ENCODE measurements at places on chromosomes 4 and X.
A peak's percentile ranks its signal among the peaks of the same experiment; 100 is the strongest.

DNA sequence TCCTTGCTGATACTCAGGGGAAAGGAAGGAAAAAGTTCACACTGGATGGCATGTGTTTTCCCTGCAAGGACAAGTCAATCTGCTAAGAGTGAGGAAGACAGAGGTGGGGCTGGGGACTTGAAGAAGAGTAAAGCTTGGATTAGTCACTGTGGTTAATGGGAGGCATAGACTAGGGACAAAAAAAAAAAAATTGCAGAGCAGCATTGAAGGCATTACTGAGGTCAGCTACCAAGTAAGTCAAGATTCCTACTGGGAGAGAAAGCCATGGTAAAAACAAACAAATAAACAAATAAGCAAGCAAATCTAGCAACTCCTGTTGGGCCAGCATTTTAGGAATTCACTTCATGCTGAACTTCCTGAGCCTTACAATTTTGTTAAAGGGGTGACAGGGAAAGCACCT is 58.2 kb upstream of the GPC4 start:
- H3K4me1 ChIP-seq, result no peaks in the 10 kb centered on the region
- H3K27ac ChIP-seq, result no peak overlapping the region
- H3K36me3 ChIP-seq, result no peaks in the 10 kb centered on the region
- no peak overlapping the region for H3K4me3 ChIP-seq

GRCh38 chr4:7598939-7599790 is 164.4 kb upstream of the PSAPL1 start:
- no peak overlapping the region for H3K4me3 ChIP-seq
- no peak overlapping the region for H3K27ac ChIP-seq
- H3K27me3 ChIP-seq, result no peaks in the 10 kb centered on the region
- no peaks in the 10 kb centered on the region for H3K4me1 ChIP-seq

DNA sequence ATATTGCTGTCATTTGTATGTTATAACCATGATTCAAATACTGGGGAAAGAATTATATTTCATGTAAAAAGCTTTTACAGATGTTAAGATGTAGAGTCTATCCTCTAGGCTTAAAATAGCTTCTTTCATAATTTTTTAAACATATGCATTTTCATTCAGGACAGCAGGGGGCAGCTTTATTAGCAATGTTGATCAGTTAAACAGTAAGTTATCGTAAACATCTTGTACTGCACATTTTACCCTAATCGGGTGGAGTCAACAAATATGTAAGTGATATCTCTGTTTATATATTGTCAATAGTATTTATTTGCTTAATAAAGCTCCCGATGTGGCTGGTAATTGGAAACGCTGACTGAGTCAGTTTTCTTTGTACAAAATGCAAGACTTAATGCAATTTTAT is 142.5 kb upstream of the MED14 start:
- H3K4me3 ChIP-seq, result no peak overlapping the region
- DNase-seq, result no peak
- no peaks in the 10 kb centered on the region for H3K27me3 ChIP-seq
- H3K4me1 ChIP-seq, result no peaks in the 10 kb centered on the region
- H3K27ac ChIP-seq, result no peak overlapping the region

GRCh38 chr4:177264788-177265422 is 44.8 kb upstream of the NEIL3 start:
- no peak for DNase-seq
- no peak overlapping the region for H3K27ac ChIP-seq
- H3K36me3 ChIP-seq, result no peaks in the 10 kb centered on the region
- no peaks in the 10 kb centered on the region for H3K4me1 ChIP-seq
- no peaks in the 10 kb centered on the region for H3K27me3 ChIP-seq

DNA sequence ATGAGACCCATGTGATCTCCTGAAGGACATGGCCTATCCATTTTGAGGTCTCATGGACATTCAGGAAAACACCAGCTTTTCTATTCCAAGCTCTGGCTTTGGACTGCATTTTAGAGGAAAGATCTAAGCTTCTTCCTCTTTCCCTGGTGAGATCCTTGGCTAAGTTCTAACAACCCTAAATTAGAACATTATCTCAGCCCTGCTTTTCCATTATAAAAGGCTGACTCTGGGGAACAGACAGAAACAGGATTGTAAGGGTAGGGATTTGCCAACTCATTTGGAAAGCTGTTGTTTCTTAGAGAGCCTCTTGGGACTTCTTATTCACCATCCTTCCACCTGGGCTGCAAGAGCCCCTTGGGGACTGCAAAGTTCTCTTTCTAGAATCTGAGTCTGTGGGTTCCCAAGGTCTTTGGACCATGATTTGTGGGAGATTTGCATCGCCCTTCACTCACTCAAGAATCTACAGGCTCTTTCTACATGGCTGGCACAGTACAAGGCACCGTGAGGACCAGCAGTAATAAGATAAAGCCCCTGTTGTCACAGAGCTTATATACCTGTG is 146.9 kb downstream of the FNIP2 start:
- no peaks in the 10 kb centered on the region for H3K4me1 ChIP-seq
- no peak for DNase-seq
- H3K36me3 ChIP-seq, result no peaks in the 10 kb centered on the region

GRCh38 chr4:182143086-182143821 is 99.9 kb upstream of the TENM3 start:
- DNase-seq, result no peak
- peak overlapping the region; percentile 51 for H3K4me3 ChIP-seq
- H3K27me3 ChIP-seq, result peaks cover 11% of the 10 kb centered on the region
- H3K4me1 ChIP-seq, result peaks cover 5% of the 10 kb centered on the region
- H3K27ac ChIP-seq, result no peak overlapping the region

Data from pancreas (tissue), 10 donors.